ENCODE measurements at places on chromosomes 2 and 18.

DNA sequence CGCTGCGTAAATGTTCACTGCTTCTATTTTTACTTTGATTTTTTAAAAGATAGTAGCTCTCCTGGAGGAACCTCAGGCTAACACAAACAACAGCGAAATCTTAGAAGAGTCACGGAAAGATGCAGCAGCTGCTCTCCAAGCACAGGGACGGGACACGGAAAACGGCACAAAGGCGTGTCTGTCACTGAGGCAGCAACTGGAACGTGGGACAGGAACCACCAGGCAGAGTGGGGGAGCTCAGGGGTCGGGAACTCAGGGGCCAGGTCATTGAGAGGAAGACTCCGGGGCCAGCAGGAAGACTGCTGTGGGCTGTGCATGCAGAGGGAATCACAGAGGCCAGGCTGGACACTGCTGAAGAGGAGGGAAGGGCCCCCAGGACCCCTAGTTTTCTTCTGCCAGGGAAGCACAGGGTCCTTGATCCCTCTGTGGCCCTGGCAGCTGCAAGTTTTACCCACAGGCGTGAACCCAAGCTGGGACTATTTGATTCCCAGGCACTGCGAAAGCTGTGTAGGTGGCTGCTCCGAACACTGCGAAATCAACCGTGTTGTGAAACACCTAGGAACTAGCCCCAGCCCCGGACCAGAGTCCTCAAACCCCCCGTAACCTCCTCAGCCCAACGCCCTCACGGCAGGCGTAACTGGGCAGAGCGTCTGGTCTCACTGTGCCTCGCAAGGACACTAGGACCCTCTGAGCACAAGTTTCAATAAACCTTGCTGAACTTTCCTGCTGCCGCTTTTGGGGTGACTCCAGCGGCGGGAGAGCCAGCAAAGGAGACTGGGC is 263.0 kb downstream of the EIPR1 start:
- no peak for DNase-seq

DNA sequence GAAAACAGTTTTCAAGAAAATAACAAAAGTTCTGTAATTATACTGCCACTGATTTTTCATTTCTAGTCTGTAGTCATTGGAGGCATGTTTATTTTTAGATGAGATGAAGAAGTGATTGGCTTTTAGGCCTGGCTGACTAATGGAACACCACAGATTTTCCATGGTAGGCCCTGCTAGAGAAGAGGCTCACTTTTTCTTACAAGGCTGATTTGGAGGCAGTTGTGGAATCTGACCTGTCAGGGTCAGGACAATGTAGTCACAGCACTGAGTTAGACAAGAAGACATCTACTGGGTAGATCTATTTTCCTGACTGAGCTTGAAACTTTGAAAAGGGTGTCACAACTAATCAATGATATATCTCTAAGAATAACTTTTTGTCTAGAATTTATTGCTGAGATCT is 43.9 kb downstream of the KDM3A start:
- DNase-seq = peak; percentile 48

DNA sequence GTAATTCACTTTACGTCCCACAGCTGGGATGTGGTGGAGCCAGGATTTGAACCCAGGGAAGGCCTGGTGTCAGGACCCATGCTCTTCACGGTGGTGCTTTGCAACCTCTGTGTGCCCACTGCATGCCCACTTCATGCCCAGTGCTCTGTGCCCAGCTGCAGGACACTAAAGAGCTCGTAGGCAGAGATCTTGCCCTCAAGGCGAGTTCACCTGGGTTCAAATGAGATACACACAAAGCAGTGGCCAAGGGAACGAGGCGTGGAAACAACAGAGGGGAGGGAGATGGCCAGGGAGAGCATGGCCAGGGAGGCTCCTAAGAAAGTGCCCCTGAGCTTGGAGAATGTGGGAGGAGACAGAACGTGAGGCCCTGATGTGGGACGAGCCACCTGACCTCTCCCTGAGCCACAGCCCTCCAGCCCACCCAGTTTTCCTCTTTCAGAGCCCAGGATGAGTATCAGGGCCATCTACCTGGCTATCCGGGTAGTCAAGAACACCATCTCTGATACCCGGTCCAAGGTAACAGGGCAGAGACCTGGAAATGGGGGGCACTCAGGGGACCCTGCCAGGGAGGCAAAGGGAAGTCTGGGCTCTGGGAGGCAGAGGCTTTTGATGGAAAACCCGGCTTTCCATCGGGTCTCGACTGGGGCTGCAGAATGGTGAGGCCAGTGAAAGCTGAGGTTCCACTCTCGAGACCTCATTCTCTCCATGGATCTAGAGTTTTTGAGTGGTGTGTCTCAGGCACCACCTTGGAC is 20.4 kb downstream of the MROH2A start:
- DNase-seq = no peak

GRCh38 chr2:67329513-67329912 is 67.6 kb upstream of the ETAA1 start:
- no peak for DNase-seq

- no peak for DNase-seq
These were observed 2.9 kb downstream of the SERTAD2 start for GRCh38 chr2:64650722-64651338.

All from IMR-90 (cell line).